ENCODE measurements at places on chromosomes 5 and 9.
A peak's percentile ranks its signal among the peaks of the same experiment; 100 is the strongest.

DNA sequence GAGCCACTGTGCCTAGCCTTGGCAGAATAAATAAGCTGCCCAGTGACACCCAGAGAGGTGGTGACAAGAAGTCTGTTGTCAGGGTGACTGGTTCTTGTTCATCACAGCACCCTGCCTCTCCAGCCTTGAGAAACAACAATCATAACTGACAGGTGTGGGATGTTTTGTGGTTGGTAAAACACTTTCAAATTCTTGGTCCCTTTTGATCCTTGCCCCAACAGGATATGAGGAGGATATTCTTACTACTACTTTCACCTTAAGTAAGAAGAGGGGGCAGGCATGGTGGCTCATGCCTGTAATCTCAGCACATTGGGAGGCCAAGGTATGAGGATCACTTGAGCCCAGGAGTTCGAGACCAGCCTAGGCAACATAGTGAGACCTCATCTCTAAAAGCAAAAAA lies 14.2 kb upstream of the FRRS1L start:
- DNase-seq: no peak

GRCh38 chr5:158995694-158996173 lies 104.0 kb downstream of the EBF1 start:
- no peak for DNase-seq

GRCh38 chr5:175321927-175322532 lies 122.0 kb downstream of the DRD1 start:
- peak; percentile 45 for DNase-seq

DNA sequence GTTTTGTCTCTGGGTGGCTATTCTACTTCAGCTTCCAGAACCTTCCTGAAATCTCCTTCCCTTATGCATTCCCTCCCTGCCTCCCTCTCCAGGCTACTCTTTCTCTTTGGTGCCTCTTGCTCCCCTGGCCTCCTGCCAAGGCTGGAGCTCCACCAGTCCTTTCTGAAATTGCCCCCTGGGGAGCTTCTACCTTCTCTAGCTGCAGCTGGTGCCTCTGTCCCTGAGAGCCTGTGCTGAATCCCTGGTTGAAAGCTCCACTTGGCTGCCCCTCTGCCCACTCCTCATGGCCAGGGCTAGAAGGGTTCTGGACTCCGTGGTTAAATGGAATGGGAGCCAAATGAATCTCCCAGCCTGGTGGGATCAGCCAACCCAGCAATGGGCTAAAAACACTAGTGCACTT lies 80.1 kb downstream of the COL15A1 start:
- DNase-seq: peak; percentile 22

- DNase-seq: peak; percentile 67
Measured at GRCh38 chr5:59893429-59894227, at the start of gene PDE4D. Gene PDE4D, minus strand, starts transcription at chr5:59893726.

- peak; percentile 33 for DNase-seq
Measured at GRCh38 chr5:137699336-137700281, 36.3 kb downstream of the KLHL3 start.

DNA sequence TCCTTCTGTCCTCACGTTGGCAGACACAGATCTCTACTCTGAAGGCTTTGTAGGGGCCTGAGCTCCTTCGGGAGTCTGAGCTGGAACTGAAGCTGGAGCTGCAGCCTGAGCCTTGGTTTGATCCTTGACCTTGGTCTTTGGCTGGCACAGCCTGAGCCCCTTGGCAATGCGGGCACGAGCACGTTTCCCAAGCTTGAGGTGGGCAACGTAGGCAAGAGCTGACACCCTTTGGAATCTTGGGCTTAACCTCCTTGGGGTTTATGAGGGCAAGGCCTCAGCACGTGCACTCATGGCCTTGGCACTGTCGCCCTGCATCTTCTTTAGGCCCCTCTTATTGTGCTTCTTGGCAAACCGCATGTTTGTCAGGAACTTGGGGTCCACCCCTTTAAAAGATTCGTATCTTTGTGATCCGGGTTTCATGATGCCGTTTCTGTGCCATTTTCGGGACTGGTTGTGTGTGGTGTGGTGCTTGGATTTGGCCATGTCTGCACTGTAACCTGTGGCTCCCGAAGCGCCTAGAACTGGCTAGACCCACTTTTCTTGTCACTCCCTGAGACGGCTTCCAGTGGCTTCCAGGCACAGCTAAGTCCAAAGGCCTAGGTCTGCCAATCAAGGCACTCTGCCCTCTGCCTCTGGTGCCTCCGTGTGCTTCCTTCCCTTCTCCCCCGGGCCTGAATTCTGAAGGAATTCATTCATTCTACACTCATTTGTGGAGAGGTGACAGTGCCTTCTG lies 1.4 kb downstream of the SUSD1 start:
- DNase-seq: no peak

- DNase-seq: no peak
Measured at GRCh38 chr9:76342201-76342600, 52.0 kb downstream of the RFK start.

- no peak for DNase-seq
Measured at GRCh38 chr5:118146824-118147223, 841.5 kb downstream of the DTWD2 start.
